CD4-positive, alpha-beta memory T cell (primary cell): ENCODE measurements at places on chromosomes 2 and 18. TPM values are rescaled to one million over a fixed set of nuclear protein-coding genes. Genes with fewer than 3 reads are reported as not detected.
A peak's percentile ranks its signal among the peaks of the same experiment; 100 is the strongest.

The ARL4C gene
- 225 TPM for total RNA-seq

The SP5 gene
- total RNA-seq: not detected

- DNase-seq: no peak
- no peaks in the 10 kb centered on the region for H3K27me3 ChIP-seq
These were observed 38.5 kb upstream of the B3GNT7 start for GRCh38 chr2:231357048-231357447.

- no peak overlapping the region for H3K4me3 ChIP-seq
- no peaks in the 10 kb centered on the region for H3K27me3 ChIP-seq
- no peaks in the 10 kb centered on the region for H3K36me3 ChIP-seq
- H3K27ac ChIP-seq: no peak overlapping the region
- peak; percentile 38 for DNase-seq
- H3K4me1 ChIP-seq: peaks cover 8% of the 10 kb centered on the region
These were observed 492 bp downstream of the KIF5C start for GRCh38 chr2:148875387-148876051.

DNA sequence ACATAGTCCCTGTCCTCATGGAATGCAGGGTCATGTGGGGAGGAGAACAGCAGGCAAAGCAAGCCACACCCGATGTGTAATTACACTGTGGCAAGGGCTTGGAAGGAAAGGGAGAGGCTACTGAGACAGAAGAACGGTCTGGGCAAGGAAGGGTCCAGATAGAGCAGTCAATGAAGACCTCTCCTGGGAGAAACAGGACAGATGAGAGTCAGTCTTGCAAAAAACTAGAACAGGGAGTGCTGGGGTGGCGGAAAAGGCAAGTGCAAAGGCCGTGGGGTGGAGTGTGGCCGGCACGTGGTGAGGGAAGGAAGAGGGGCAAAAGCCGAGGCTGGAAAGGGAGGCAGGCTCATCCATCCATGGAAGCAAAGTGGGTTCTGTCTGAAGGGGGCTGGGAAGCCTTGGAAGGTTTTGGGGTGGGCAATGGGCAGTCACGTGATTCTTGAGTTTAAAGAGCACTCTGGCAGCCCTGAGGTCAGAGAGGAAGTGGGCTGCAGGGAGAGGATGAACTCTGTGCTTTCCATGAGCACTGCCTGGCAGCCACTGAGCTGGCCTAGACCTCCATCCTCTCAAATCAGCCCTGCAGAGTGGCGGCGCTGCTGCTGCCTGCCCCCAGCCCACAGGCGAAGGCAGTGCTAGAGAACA lies 182.2 kb downstream of the INHBB start:
- no peaks in the 10 kb centered on the region for H3K27me3 ChIP-seq
- no peaks in the 10 kb centered on the region for H3K4me1 ChIP-seq
- no peak overlapping the region for H3K27ac ChIP-seq
- no peak for DNase-seq
- H3K36me3 ChIP-seq: no peaks in the 10 kb centered on the region

The LAMA1 gene
- total RNA-seq: not detected
